ENCODE measurements at places on chromosomes 6 and 20.

DNA sequence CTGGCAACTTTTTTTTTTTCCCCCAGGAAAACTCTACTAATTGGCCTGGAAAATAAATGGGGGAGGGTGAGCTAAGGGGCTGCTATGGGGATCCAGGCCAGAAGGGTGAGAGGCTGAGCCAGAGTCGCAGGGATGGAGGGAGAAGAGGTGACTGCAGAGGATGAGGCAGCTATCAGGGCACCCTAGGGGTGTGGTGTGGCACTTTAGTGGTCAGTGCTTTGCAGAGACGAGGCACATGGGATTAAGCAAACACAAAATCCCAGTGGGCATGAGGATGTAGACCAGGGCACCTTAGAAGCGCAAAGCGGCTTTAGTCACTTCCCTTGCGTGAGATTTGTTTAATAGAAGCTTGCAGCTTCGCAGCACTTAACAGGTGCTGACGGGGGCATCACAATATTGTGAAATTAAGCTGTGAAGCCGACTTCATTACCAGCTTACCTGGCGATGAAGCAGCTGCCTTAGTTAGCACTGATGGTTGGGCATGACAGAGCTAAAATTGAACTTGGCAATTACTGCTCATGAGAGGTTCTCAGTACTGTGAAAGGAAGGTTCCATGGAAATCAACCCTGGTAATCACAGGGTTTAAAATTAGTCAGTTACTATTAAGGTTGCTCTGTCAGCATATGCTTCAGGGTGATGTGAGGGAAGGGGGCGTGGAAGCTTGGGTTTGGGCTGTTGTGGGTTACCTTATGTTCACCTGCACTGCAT lies 26.0 kb downstream of the TOX2 start:
- no peak for DNase-seq

DNA sequence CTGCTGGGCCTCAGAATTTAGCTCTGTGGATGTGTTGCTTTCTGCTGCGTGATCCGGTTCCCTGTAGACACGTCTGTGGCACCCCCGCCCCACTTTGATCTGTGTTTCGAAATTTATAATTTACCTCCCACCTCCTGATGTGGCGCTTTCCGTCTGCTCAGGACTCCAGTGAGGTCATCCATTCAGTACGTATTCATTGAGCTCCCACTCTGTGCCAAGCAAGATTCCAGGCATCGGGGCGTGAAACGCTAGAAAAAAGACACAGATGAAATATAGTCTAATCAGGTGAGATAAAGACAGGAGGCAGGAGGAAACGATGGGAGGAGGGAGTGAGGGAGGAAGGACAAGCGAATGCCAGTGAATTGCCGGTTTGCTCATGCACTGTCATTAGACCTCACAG lies 431.9 kb upstream of the SULF2 start:
- DNase-seq = no peak

DNA sequence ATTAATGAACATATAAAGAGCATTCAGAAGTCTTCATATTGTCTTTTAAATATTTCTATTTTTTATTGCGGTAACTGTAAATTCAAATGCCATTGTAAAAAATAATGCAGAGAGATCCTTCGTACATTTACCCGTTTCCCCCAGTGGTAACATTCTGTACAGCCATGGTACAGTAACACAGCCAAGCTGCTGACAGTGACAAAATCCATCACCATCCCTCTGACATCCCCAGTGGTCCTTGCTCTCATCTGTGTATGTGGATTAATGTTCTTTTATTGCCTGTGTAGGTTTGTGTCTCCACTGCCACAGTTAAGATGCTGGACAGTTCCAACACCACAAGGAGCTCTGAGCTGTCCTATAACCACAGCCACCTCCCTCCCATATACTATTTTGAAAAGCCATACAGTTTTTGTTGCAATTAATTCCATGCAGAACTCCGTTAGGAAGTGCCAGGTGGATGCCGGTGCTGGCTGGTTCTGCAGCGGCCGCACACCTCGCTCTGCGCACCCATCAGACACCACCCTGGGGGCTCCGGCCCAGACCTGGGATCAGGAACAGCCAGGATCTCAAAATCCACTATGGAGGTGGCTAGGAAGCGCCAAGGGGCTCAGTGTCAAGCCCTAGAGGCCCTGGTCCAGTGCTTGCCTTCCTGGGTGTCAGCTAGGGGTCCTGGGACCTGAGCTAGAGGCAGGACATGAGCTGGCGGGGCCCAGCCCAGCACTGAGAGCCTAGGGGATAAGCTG lies 93.1 kb upstream of the PMEPA1 start:
- DNase-seq = no peak

- DNase-seq = no peak
These were observed 98.5 kb downstream of the CARMIL1 start for GRCh38 chr6:25377664-25378063.

GRCh38 chr6:31418251-31418650 lies 14.9 kb downstream of the MICA start:
- DNase-seq = no peak
